ENCODE measurements at places on chromosomes 6 and 20. TPM values are rescaled to one million over a fixed set of nuclear protein-coding genes. Genes with fewer than 3 reads are reported as not detected.
A peak's percentile ranks its signal among the peaks of the same experiment; 100 is the strongest.

Gene RSPO4
- total RNA-seq, result 2.4 TPM

- H3K27ac ChIP-seq, result no peak overlapping the region
- H3K27me3 ChIP-seq, result no peaks in the 10 kb centered on the region
- DNase-seq, result no peak
- H3K4me3 ChIP-seq, result no peak overlapping the region
These were observed 447.8 kb downstream of the FRK start for GRCh38 chr6:115612796-115613479.

- peaks cover 17% of the 10 kb centered on the region for H3K4me1 ChIP-seq
- DNase-seq, result no peak
- H3K27ac ChIP-seq, result no peak overlapping the region
These were observed 124.3 kb upstream of the SOX4 start for GRCh38 chr6:21469213-21469612.

GRCh38 chr6:5671601-5672559 lies 334.8 kb downstream of the NRN1 start:
- DNase-seq, result peak; percentile 8
- no peak overlapping the region for H3K4me3 ChIP-seq
- no peaks in the 10 kb centered on the region for H3K36me3 ChIP-seq
- peaks cover 24% of the 10 kb centered on the region for H3K4me1 ChIP-seq

Gene RIMS1
- 3.7 TPM for total RNA-seq

GRCh38 chr20:46983466-46983865 lies 88.8 kb downstream of the EYA2 start:
- peaks cover 35% of the 10 kb centered on the region for H3K4me1 ChIP-seq
- no peak overlapping the region for H3K4me3 ChIP-seq
- peaks cover 8% of the 10 kb centered on the region for H3K36me3 ChIP-seq
- H3K27ac ChIP-seq, result no peak overlapping the region

Gene PPIL6
- 3.4 TPM for total RNA-seq

Gene MCHR2
- total RNA-seq, result not detected

GRCh38 chr20:19958219-19958618 lies 58.9 kb upstream of the NAA20 start:
- DNase-seq, result no peak
- no peak overlapping the region for H3K4me3 ChIP-seq
- no peak overlapping the region for H3K27ac ChIP-seq
- H3K36me3 ChIP-seq, result peaks cover 29% of the 10 kb centered on the region
- H3K27me3 ChIP-seq, result no peaks in the 10 kb centered on the region
- H3K4me1 ChIP-seq, result peaks cover 4% of the 10 kb centered on the region

DNA sequence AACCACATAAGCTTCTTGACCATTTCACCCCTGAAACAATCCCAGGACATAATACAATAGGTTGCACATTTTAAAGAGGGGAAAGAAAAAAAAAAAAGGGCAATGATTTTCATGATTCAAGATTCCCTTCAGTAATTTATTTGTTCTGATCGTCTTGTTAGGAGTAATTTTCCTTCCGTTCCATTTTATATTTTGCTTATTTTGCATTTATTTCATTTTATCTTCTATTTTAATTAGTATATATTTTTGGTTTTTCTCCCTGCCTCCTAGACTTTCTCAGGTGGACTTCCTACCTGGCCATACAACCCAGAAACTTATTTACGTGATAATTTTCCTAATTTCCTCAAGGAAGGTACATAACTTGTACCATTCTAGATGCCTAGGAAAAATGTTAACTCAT lies 32.6 kb downstream of the FBXO5 start:
- no peaks in the 10 kb centered on the region for H3K4me1 ChIP-seq
- H3K36me3 ChIP-seq, result no peaks in the 10 kb centered on the region
- DNase-seq, result no peak
- H3K27ac ChIP-seq, result no peak overlapping the region
- peaks cover 7% of the 10 kb centered on the region for H3K27me3 ChIP-seq

- H3K27me3 ChIP-seq, result no peaks in the 10 kb centered on the region
- H3K27ac ChIP-seq, result no peak overlapping the region
- H3K4me1 ChIP-seq, result no peaks in the 10 kb centered on the region
- DNase-seq, result no peak
- H3K36me3 ChIP-seq, result no peaks in the 10 kb centered on the region
These were observed 108.4 kb upstream of the SLC35B3 start for GRCh38 chr6:8543714-8544113.

Gene USP49
- 13.2 TPM for total RNA-seq

DNA sequence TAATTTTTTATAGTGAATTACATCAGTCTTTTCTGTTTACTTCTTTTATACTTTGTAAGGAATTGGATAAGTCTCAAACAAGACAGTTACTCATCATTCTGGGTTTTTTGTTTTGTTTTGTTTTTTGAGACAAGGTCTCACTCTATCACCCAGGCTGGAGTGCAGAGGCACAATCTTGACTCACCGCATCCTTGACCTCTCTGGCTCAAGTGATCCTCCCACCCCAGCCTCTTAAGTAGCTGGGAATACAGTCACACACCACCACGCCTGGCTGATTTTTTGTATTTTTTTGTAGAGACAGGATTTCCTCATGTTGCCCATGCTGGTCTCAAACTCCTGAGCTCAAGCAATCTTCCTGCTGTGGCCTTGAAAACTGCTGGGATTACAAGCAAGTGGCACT lies 524.3 kb downstream of the EYS start:
- DNase-seq, result no peak
- H3K27ac ChIP-seq, result no peak overlapping the region
- no peaks in the 10 kb centered on the region for H3K27me3 ChIP-seq

DNA sequence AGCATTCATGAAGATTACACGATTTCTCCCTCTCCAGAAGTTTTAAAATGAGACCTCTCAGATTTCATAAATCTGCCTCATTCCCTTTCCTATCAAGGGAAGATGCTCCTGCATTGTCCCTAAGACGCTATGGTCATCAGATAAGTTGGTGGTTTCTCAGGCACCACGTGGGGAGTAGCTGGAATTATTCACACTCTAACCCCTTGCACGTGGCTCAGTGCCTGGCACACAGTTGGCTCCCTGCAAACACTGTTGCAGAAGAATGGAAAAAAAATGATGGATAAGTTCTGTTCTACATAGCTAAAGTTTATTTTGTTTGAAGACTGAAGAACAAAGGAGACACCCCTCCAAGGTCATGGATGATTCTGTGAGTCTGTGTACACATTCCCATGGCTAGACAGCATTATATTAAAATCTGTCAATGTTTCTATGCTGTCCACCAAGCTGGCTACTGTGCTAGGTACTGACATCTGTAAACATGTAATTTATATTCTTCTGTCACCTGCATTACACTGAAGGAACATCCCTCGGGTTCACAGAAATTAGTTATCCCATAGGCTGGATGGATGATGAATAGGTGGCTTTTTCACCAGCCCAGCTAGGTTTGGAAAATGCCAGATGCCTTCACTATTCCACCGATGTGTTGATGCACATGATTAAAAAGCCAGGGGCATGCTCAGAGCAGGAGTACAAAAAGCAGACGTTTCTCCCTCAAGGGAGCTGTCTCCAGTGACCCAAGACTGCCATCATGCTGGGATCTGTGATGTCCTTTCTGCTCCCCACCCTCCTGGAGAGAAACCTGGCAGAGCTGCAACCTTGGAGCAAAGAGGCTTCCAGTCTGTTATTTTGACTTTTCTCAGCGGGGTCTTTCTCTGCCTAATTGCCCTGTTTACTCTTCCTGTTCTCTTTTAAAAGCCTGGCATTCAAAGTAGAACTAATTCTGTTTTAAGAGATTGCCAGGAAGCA lies 610.5 kb downstream of the UTRN start:
- no peak for DNase-seq
- no peak overlapping the region for H3K27ac ChIP-seq
- H3K4me3 ChIP-seq, result no peak overlapping the region
- H3K4me1 ChIP-seq, result peaks cover 14% of the 10 kb centered on the region

Gene PLCB4
- total RNA-seq, result 8.7 TPM

Data from type B pancreatic cell (in vitro differentiated cells).